Lower lobe of right lung (tissue), 2 donors: ENCODE measurements at places on chromosomes 2 and 18. TPM values are rescaled to one million over a fixed set of nuclear protein-coding genes. Genes with fewer than 3 reads are reported as not detected.

DNA sequence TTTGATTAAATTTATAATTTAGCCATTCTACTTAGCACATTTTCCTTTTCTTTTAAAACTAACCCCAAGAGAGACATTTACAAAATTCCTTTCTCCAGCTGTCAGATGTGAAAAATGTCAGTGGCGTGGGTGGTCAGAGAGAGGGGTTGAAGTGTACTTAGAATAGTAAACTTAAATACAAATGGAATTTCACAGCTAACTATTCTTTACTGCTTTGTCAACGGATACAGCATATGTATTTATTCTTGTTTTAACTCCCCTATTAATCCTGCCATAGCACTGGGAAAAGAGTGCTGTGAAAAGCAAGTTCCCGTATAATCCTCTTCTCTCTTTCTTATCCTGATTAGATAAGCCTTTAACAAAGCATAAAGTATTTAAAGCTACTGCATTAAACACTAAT, 191.4 kb upstream of the CHAC2 start:
- DNase-seq = no peak

DNA sequence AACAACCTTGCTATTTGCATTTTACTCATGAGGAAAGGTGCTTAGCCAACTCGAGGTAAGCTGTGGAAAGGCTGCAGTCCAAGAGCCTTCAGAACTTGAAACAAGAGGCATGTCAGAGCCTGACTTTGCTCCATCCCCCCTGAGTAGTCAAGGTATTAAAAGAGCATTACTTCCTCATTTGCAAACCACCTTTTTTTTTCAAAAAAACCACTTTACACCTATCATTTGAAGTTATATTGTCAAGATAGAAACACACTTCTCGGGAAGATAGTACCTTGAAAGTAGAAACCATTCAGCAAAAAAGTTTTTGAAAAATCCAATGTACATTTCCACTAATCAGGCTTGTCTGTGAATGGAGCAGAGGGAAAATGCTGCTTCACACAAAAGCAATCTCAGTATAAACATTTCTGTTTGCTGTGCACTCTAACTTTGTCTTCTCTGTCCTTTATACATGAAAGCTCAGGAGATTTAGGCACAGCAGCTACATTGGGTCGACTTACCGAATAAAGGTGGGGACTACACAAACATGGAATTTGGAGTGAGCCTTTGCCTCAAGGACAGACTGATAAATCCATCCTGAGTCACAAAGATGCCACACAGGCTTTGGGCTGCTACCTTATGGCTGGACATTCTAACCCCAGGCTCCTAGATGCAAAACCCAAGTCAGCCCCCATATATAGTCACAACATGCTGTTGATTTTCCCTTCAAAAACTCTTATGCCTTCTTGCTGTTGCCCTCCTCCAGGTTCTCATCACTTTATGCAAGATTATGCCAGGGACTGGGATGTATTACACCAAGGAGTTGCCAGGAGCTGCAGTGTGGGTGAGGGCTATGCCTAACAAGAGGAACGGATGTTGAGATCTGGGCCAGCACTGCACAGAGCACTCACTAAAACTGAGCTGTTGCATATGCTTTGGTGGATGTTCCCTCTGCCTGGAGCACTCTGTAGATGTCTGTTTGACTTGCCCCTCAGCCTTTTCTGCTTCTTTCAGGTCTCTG, 41.4 kb upstream of the EML4 start:
- DNase-seq = no peak

DNA sequence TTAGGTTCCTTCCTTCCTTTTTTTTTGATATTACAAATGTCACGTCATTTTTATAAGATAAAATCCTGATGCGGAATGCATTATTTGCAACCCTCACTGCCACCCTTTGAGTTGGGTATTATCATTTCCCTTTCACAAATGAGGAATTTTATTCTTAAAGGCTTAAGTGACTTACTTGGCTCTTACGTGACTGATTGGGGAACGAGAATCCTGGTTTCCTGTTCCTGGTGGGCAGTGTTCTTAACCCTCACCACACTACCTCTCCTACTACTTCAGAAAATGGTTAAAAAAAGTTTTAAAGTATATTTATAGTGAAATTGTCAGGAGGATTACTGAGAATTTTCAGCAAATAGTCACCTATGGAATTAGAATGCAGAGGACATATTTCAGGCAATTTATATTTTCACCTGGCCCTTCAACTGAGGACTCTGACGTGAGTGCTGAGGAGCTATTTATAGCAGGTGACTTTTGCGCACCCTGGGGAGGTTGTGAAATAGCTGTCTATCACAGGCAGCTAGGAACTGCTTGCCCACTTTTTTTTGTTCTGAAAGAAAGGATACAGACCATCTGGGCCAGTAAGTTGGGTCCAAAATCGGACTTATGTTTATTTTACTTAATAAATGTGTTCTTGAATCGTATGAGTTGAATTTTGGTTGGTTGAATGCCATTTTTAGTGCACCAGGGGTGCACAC, 18.7 kb upstream of the RASGRP3 start:
- DNase-seq = no peak

GRCh38 chr2:82075875-82076274, 1771.3 kb upstream of the LRRTM1 start:
- DNase-seq = no peak

- DNase-seq = no peak
Observed at GRCh38 chr2:164771897-164772296, 69.7 kb downstream of the COBLL1 start.

ATOH8 gene
- total RNA-seq = 44.9 TPM

DNA sequence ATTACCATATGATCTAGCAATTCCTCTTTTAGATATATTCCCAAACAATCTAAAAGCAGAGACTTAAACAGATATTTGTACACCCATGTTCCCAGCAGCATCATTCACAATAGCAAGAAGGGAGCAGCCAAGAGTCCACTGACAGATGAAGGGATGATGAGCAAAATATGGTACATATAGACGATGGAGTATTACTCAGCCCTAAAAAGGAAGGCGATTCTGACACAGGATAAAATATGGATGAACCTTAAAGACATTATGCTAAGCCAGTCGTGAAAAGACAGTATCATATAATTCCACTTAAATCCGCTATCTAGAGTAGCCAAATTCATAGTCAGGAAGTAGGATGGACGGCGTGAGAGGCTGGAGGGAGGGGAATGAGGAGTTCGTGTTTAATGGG, 20.4 kb downstream of the HS6ST1 start:
- no peak for DNase-seq

SERPINB13 gene
- total RNA-seq = not detected

DNA sequence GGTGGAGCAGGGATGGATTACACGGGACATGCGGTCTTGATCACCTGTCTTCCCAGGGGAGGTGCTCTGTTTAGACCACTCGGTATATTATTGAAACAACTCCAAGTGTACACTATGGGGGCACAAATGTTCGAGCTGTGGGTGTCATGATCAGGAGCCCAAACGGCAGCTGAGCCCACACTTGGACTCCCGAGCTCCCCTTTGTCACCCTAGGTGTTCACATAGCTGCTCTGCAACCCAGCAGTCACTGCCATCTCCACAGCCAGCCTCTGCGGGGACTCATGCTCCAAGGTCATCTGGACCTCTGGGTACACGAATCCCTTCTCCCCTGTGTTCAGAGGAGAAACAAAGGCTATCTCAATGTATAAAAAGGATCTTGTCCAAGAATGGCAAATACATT, 46.0 kb downstream of the CAPN13 start:
- no peak for DNase-seq

DNA sequence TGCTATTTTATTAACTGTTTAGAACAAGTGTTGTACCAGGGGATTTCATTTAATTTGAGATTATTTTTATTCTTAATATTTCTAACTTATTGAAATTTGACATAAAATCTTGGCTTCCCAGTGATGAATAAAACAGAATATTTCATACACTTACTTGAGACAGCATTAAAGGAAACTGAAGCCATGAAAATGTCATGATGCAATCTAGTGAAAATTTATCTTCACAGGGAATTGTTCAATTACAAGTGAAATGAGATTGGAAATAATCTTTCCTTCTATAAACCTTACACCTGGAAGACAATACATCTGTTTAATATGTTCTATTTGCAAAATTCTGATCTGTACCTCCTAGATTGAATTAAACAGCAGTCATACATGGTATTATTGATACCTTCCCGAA, 511.0 kb upstream of the CDH7 start:
- no peak for DNase-seq

- DNase-seq = no peak
Observed at GRCh38 chr2:97676620-97677019, 7.1 kb downstream of the C2orf92 start.

DNA sequence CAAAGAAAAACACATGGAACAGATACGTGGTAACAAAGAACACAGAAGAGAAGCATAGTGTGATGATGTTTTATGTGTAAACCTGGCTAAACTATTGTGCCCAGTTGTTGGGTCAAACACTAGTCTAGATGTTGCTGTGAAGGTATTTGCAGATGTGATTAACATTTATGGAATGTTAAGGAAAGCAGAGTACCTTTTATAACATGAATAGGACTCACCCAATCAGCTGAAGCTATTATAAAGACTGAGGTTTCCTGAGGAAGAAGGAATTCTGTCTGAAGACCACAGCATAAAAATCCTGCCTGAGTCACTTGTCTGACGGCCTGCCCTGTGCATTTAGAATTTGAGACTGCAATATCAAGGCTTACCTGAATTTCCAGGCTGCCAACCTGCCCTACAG, 253.1 kb downstream of the DYM start:
- DNase-seq = no peak

- DNase-seq = no peak
Observed at GRCh38 chr2:29718076-29718686, 203.2 kb downstream of the ALK start.

- DNase-seq = no peak
Observed at GRCh38 chr18:58452454-58453166, 176.3 kb downstream of the ALPK2 start.

TMEM182 gene
- 3.7 TPM for total RNA-seq
